ENCODE measurements at places on chromosomes 5 and 9. TPM values are rescaled to one million over a fixed set of nuclear protein-coding genes. Genes with fewer than 3 reads are reported as not detected.

LCN15 gene
- 2.8 TPM for total RNA-seq

NUDCD2 gene
- total RNA-seq, result 12.3 TPM

GALNT12 gene
- total RNA-seq, result 0.25 TPM

TAS2R1 gene
- total RNA-seq, result not detected

ARHGEF37 gene
- 16.0 TPM for total RNA-seq

MCIDAS gene
- not detected for total RNA-seq

FGF1 gene
- 70.2 TPM for total RNA-seq

MYMK gene
- total RNA-seq, result not detected

DNA sequence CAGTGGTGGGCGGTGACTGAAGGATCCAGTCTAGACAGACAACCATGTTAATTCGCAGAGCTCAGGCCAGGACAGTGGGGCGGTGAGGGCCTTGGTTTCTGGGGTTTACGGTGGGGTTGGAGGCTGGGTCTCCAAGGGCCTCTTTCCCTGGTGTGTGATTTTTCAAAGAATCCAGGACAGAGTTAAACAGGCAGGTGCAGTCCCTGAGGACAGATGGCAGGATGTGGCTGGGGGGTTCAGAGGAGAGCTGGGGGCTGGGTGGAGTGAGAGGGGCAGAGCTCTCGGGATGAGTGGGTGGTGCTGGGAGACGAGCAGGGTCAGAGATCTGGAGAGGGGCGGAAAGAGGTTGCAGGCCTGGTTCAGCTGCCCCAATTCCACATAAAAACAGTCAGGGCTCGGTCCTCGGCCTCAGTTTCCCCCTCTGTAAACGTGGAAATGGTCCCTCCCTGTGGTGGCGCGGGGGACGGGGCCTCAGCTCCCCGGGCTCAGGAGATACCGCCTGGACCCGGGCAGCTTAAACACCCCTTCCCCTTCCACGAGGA is 145.9 kb downstream of the GAPVD1 start:
- no peak for DNase-seq

DNA sequence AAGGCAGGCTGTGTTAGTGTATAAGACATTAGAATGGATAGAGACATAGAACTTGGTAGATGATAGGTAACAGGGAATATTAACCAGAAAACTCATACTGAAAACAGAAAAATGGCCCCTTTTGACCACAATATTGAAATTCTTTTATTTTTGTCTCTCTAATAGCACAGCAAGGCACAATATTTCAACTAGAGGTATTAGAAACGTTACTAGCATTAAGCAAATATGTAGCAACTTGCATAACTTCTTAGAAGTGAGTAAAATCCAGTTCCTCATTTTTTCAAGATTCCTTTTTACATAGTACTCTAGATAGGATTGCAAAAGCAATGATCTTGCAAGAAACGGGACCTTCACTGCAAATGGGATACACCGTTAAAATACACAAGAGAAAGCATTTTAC is 102.7 kb upstream of the VCAN start:
- no peak for DNase-seq

GRCh38 chr9:122192261-122192875 is 32.7 kb downstream of the MORN5 start:
- no peak for DNase-seq

- no peak for DNase-seq
These were observed 31.6 kb downstream of the ADAM19 start for GRCh38 chr5:157543825-157544622.

- DNase-seq, result no peak
These were observed 49.7 kb upstream of the FNIP1 start for GRCh38 chr5:131846536-131846935.

DNA sequence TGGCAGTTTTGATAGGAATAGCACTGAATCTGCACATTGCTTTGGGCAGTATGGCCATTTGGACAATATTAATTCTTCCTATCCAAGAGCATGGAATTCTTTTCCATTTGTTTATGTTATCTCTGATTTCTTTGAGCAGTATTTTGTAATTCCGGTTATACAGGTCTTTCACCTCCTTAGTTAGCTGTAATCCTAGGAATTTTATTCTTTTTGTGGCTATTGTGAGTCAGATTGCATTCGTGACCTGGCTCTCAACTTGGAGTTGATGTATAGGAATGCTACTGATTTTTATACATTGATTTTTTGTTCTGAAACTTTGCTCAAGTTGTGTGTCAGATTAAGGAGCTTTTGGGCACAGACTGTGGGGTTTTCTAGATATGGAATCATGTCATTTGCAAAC is 24.0 kb downstream of the TMEM161B start:
- no peak for DNase-seq

DNA sequence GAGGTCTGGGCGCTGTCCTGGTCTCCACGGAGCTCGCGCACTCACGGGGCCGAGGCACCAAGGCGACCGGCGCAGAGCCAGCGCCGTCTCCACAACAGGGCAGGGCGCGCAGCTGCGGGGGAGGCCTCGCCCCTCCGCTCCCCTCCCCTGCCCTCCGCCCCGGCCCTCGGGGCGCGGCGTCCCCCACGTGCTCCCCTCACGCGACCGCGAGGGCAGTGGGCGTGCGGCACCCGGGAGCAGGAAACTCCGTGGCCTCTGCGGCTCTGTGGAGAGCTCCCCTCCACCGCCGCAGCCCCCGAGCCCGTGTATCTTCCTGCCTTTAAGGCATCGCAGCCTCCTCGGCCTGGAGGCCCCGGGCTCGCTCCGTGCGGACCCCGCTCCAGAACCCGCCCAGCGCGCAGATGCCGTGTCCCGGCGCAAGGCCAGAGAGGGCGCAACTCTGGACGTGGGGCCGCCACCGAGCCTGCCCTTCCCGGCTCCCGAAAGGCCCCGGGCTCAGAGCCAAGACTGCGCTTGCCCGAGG is 708 bp upstream of the TUBB4B start:
- peak; percentile 91 for DNase-seq

DNA sequence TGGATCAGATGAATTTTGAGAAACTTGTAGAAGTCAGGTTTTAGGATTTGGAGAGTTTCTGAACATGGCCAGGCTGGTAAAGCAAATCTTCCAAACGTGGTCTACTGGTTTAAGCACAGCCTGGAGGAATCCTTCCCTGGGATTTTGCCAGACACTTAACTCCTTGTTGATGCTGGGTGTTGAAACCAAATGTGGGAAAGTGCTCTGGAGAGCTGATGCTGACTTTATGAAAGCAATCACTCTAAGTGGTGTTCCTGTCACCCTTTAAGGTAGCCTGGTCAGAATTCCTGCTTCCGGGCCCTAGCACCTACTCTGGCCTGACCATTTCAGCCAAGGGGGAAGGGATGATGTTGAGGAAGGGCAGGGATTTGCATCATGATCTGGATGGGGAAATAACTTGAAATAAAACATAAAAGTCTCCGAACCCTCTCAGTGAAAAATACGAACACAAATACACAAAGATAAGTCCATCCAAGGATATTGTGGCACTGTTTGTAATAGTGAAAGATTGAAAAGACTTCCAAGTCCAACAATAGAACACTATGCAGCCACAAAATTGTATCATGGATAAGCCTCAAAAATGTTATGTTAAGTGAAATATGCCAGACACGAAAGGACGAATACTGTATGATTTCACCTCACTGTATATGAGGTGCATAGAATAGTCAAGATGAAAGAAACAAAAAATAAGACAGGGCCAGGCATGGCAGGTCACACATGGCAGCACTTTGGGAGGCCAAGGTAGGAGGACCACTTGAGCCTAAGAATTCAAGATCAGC is 57.7 kb downstream of the PDE6A start:
- DNase-seq, result no peak

DNA sequence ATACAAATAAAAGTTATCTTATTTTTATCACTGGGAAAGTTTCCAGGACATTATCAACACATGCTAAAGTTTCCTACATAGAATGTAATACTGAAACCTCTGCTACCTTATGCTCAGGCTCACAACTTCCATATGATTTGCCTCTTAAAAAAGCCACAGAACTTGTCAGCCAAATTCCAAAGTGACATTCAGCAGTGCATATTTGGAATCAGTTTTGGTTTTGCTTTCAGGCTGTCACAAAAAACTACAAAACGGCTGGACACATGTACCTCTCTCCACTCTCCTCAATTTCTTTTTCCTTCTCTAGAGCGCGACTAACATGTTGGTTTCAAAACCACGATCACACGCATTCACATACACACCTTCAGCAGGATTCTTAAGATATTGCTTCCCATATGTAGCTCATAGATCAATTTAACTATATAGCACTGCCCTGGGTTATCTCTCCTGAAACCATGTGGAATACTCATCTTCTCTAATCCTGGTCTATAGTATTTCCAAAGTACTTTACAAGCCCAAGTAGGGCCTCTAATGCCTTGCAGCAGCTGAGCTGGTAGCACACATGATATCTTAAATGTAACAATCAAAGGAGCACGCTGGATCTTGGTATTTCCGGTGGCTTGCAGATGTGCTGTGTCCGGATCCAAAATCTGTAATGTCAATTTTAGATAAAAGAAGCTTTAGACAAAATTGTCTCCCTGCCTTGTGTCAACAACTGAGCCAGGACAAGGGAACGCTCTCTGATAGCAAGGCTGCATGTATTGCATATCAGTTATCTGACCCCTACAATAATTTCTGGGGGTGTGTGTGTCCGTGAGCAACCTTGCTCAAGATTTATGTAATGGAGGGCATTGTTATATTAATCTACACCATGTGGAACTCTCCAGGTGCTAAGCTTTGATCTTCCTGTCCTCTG is 203.2 kb downstream of the DMRT2 start:
- no peak for DNase-seq

- DNase-seq, result no peak
These were observed 203.1 kb downstream of the SAXO1 start for GRCh38 chr9:18829873-18830272.

GRCh38 chr9:137666955-137667670 is 48.3 kb downstream of the EHMT1 start:
- no peak for DNase-seq

- no peak for DNase-seq
These were observed 61.8 kb upstream of the CEMIP2 start for GRCh38 chr9:71830153-71830552.

DNA sequence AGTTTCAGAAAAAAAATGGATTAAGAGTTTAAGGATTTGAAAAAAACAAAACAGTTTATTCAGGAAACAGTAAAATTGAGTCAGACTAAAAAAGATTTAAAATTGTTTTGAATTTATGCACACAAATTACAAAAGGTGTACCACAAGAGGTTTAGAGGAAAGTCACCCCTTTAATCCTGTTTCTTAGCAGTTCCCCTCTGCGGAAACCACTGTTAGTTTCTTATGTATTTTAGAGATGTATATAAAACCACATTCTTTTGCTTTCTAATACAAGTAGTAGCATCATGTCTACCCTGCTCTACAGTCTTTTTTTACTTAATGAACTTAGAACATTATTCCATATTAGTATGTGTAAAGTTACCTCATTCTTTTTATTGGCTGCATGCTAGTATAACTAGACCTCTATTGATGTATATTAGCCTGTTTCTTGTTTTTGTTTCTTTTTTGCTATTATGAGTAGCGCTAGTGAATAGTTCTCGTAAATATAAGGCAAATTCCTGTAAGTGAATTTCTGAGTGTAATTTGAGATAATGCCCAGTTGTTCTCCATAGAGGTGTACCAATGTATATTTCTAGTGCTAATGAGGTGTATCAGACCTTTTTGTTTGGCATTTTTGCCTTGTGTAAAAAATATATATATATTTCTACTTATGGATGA is 20.0 kb downstream of the GPBP1 start:
- no peak for DNase-seq

DNA sequence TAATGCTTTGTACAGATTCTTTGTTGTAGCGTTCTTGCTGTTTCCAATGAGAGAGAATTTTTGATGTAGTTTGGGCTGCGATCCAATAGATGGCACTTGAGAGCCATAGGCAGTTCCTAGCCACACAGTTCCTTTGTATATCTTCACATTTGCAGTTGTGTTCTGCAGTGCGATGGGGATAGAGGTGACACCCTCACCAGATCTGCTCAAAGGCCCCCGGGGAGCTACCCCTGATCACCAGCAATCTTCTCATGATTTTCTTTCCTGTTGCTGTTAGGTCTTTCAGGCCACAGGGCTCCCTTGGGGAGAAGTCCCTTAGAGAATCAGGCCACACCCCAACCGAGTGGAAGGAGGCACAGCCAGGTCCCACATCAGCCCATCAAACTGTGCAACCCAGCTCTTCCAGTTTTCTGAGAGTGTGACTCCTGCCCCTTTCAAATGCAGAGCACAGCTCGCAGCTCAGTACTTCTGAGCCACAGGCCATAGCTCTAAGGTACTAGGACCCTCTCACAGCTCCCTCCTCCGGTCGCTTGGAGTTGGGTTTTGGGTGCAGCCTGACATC is 353.7 kb downstream of the SLCO4C1 start:
- no peak for DNase-seq
